ENCODE measurements at places on chromosomes 7 and 10. TPM values are rescaled to one million over a fixed set of nuclear protein-coding genes. Genes with fewer than 3 reads are reported as not detected.

SEC31B gene
- 9.0 TPM for total RNA-seq

IL6 gene
- total RNA-seq = 1.2 TPM

AKR1C4 gene
- total RNA-seq = not detected

POU6F2 gene
- 10.0 TPM for total RNA-seq

CYP17A1 gene
- not detected for total RNA-seq

CYP3A4 gene
- not detected for total RNA-seq

ATG9B gene
- total RNA-seq = 3.0 TPM

PPP1R3A gene
- total RNA-seq = not detected

HACD1 gene
- 25.6 TPM for total RNA-seq

CABCOCO1 gene
- 1.0 TPM for total RNA-seq

KCNK18 gene
- not detected for total RNA-seq

NAT16 gene
- not detected for total RNA-seq

LIPM gene
- not detected for total RNA-seq

HOXA13 gene
- not detected for total RNA-seq

SLC39A12 gene
- not detected for total RNA-seq

PRPS1L1 gene
- total RNA-seq = not detected

GIMAP7 gene
- not detected for total RNA-seq

MTPN gene
- total RNA-seq = 102 TPM

CTAGE4 gene
- total RNA-seq = 2.1 TPM

REEP3 gene
- total RNA-seq = 33.0 TPM
